ENCODE measurements at places on chromosomes 6 and 20. TPM values are rescaled to one million over a fixed set of nuclear protein-coding genes. Genes with fewer than 3 reads are reported as not detected.

The FAM83B gene
- not detected for total RNA-seq

The RAET1G gene
- not detected for total RNA-seq

The POU3F2 gene
- under 0.01 TPM for total RNA-seq

The SAMD10 gene
- total RNA-seq: 2.3 TPM

The SNTA1 gene
- total RNA-seq: 2.9 TPM

The KAT14 gene
- total RNA-seq: 6.4 TPM

The SAMD5 gene
- total RNA-seq: not detected

The NRSN1 gene
- not detected for total RNA-seq

The OR2H2 gene
- total RNA-seq: under 0.01 TPM

The CLPSL2 gene
- total RNA-seq: not detected

The SIRPG gene
- 6.8 TPM for total RNA-seq

The PLA2G7 gene
- total RNA-seq: 5.1 TPM

The MGME1 gene
- total RNA-seq: 6.3 TPM

The TULP4 gene
- total RNA-seq: 105 TPM

The LHFPL5 gene
- total RNA-seq: not detected

The TRDN gene
- not detected for total RNA-seq

The IYD gene
- total RNA-seq: not detected

The OLIG3 gene
- total RNA-seq: not detected

The CSTF1 gene
- total RNA-seq: 32.6 TPM

The EPHA7 gene
- under 0.01 TPM for total RNA-seq

The PRPF6 gene
- 36.6 TPM for total RNA-seq

The FBXO5 gene
- total RNA-seq: 5.1 TPM

The MRPS18B gene
- total RNA-seq: 31.3 TPM

The MCCD1 gene
- not detected for total RNA-seq

The CLDN20 gene
- not detected for total RNA-seq

The IPCEF1 gene
- 73.5 TPM for total RNA-seq

The C6orf163 gene
- total RNA-seq: 2.0 TPM

The SYCP2L gene
- total RNA-seq: not detected

The KIF13A gene
- 18.1 TPM for total RNA-seq

The TREML2 gene
- 1.2 TPM for total RNA-seq

The OR2H1 gene
- total RNA-seq: not detected

The CCN6 gene
- total RNA-seq: not detected

The GSTA3 gene
- total RNA-seq: not detected

The SLC22A7 gene
- total RNA-seq: not detected

The KIF25 gene
- not detected for total RNA-seq

The MMP24 gene
- total RNA-seq: not detected

The TBXT gene
- total RNA-seq: not detected

The PLN gene
- 0.10 TPM for total RNA-seq

The FAM217B gene
- total RNA-seq: 8.3 TPM

The ZNF831 gene
- total RNA-seq: 19.8 TPM

The SPATA25 gene
- 0.52 TPM for total RNA-seq

The SPATA2 gene
- total RNA-seq: 6.2 TPM

The RIPOR2 gene
- 128 TPM for total RNA-seq

The SLC17A3 gene
- total RNA-seq: 0.31 TPM

The RUNX2 gene
- total RNA-seq: 10.4 TPM

The ME1 gene
- 1.3 TPM for total RNA-seq

The CGAS gene
- 22.4 TPM for total RNA-seq

The AMD1 gene
- 245 TPM for total RNA-seq

The MOCS1 gene
- total RNA-seq: 0.63 TPM

The GDAP1L1 gene
- not detected for total RNA-seq

The USP49 gene
- total RNA-seq: 3.5 TPM

The NOX3 gene
- not detected for total RNA-seq
